SK-N-SH (cell line): ENCODE measurements at places on chromosomes 1 and 21. TPM values are rescaled to one million over a fixed set of nuclear protein-coding genes. Genes with fewer than 3 reads are reported as not detected.

DNA sequence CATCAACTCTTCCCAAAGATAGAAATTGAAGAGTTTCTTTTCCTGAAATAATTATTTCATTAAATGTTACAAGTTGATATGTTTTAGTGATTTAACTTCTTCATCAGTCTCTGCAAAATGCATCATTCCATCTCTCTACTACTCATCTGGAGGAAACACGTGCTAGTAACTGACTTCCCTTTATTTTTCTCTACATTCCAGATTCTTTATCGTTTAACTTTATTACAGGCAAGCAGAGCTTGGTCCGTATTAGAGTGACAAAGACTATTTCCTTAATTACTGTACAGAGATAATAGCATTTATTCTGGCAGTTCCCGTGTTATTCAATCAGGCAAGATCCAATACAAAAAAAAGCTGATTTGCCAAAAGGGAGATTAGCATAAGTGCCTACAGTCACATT lies 88.6 kb downstream of the TM2D1 start:
- no peak overlapping the region for H3K4me3 ChIP-seq
- no peak overlapping the region for H3K27ac ChIP-seq
- no peak for DNase-seq
- H3K4me1 ChIP-seq = 0 out of 2 replicates have a peak, but pooled peaks cover 5% of the 10 kb centered on the region
- H3K36me3 ChIP-seq = no peaks in the 10 kb centered on the region
- H3K27me3 ChIP-seq = no peaks in the 10 kb centered on the region

DNA sequence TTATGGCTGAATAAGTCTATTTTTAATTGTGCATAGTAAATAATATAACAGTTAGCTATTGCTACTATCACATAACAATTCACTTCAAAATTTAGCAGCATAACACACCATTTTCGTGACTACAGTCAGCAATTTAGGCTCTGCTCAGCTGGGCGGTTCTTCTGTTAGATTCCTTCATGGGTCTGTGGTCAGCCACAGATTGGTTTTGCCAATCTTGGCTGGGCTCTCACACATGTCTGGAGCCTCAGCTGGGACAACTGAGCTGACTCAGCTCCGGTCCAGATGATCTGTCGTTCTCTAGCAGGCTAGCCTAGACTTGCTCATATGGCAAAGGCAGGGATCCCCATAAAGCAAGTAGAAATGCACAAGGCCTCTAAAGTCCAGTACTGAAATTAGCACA lies 15.1 kb upstream of the CDC42BPA start:
- H3K4me3 ChIP-seq = no peak overlapping the region
- H3K27me3 ChIP-seq = no peaks in the 10 kb centered on the region

- H3K27ac ChIP-seq = no peak overlapping the region
- peaks cover 4% of the 10 kb centered on the region; the same call in 1 of the 2 replicates for H3K36me3 ChIP-seq
- no peaks in the 10 kb centered on the region for H3K27me3 ChIP-seq
- H3K4me3 ChIP-seq = no peak overlapping the region
- H3K4me1 ChIP-seq = peaks cover 42% of the 10 kb centered on the region
Observed at GRCh38 chr1:158035976-158036583, 42.6 kb downstream of the KIRREL1 start.

DNA sequence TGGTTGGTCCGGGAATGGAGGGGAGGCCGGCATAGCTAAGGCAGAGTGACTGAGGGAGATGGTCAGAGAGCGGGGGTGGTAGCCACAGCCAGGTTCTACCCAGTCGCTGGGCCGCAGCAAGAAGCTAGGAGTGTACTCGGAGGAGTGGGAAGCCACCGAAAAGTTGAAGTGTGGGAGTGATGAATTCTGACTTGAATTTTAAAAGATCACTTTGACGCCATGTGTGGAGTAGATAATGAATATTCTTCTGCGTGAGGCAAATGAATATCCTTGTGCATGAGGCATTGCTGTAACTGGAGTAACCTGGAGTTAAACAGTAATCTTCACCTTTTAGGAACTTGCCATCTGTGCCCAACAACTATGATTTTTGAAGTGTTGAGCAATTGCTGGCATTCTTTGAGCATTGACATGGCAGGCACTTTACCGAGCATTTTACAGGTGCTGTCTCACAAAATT lies 6.9 kb downstream of the CTPS1 start:
- DNase-seq = no peak
- H3K27me3 ChIP-seq = no peaks in the 10 kb centered on the region
- H3K4me3 ChIP-seq = no peak overlapping the region
- no peak overlapping the region for H3K27ac ChIP-seq

DNA sequence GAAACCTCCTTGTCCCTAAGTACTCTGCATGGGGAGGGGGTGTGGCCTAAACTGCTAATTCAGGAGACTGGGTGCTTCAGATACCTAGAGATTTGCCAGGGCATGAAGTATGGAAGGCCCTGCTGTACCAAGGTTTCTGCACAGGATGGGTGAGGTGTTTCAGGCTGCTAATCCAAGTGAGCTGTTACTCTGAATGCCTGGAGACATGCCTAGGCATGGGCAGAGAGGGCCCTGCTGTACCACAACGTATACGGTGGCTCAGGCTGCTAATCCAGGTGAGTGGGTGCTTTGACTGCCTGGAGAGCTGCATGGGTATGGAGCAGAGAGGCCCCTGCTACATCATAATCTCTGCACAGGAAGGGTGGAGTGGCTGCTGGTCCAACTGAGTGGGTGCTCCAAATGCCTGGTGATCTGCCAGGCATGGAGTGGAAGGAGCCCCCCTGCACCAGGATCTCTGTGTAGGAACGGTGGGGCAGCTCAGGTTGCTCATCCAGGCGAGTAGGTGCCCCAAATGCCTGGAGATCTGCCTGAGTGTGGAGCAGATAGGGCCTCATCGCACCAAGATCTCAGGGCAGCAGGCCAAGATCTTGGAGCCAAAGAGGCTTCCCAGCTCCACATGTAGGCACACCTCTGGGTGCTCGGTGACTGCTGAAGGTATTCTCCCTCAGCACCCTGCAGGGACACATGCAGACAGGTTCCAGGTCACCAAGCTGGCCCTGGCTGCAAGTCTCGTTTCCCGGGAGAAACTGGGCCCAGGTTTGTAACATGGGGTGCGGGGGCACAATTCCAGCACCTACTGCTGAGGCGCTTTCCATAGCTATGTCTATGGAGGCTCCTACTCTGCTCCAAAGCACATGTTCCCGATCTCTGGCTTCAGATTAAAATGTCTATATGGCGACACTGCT lies 252.5 kb upstream of the PLXNA2 start:
- no peak overlapping the region for H3K27ac ChIP-seq
- H3K4me3 ChIP-seq = no peak overlapping the region
- no peaks in the 10 kb centered on the region for H3K36me3 ChIP-seq
- H3K27me3 ChIP-seq = no peaks in the 10 kb centered on the region
- no peak for DNase-seq

DNA sequence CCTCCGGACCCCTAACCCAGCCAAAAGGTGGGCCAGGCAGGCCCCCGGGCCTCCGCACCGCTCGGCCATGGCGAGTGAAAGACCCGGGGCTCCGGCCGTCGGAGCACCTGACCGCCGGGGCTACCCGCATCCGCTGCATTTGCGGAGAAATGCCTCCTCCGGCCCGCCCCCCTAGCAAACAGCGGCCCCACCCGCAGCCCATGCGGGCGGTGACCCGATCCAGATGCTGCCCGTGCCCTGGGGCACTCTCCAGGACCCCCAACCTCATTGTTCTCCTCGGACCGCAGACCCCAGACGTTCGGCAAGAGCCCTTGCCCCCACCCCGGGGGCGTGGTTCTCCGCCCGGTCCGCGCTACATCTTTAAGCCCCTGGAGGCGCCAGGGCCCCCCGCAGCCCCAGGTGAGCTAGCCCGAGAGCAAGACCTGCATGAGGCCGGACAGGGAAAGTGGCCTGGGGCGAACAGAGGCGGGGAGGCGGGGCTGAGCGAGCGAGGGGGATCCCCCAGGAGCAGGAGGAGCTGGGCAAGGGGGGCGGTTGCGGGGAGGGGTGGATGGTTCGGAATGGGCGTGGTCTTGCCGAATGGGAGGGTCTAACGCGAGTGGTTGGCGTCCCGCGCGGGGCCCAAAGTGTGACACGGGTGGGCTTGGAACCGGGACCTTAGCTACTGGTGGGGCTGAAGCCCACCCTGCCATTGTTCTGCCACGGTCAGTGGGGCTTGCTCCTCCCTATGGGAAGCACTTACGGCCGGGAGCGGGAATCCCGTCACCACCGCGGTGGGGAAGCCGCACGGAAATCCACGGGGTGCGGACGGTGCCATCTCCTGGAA lies 6.3 kb upstream of the CRYBG2 start:
- DNase-seq = peak; percentile 86
- no peaks in the 10 kb centered on the region for H3K36me3 ChIP-seq
- no peaks in the 10 kb centered on the region; the same call in 1 of the 2 replicates for H3K4me1 ChIP-seq
- peak overlapping the region; percentile 48 for H3K4me3 ChIP-seq
- peaks cover 25% of the 10 kb centered on the region; the same call in 1 of the 2 replicates for H3K27me3 ChIP-seq
- H3K27ac ChIP-seq = no peak overlapping the region

DNA sequence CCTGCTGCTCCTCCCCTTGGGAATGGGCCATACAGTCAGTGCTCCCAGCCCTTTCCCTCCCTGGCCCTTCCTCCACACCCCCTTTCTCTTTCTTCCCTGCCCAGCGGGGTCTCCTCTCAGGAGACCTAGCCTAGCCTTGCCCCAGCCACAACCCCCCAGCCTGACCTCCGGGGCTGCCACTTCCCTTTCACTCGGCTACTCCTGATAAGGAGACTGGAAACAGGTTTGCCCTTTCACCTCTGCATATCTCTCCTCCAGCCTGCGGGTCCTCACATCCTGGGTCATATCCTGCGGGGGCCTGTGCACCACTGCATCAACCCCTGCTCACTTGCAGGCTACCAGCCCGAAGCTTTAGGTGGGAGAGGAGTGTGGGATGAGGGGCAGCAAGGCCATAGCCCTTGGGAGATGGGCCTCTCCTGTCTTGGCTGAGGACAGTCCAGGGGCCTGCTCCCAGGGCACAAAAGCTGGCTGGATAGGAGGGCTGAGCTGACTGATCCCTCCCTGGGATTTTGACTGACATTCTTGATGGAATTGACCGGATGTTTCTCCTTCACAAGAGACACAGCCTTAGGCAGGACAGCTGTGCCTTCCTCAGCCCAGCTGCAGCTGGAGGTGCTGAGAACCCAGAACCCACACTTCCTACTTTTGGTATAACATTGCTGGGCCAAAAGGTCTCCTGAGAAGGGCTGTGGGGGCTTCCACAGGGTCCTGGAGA lies 19.2 kb upstream of the ALX3 start:
- H3K27ac ChIP-seq = no peak overlapping the region
- H3K4me1 ChIP-seq = peaks cover 71% of the 10 kb centered on the region
- no peaks in the 10 kb centered on the region for H3K27me3 ChIP-seq
- H3K36me3 ChIP-seq = no peaks in the 10 kb centered on the region

DNA sequence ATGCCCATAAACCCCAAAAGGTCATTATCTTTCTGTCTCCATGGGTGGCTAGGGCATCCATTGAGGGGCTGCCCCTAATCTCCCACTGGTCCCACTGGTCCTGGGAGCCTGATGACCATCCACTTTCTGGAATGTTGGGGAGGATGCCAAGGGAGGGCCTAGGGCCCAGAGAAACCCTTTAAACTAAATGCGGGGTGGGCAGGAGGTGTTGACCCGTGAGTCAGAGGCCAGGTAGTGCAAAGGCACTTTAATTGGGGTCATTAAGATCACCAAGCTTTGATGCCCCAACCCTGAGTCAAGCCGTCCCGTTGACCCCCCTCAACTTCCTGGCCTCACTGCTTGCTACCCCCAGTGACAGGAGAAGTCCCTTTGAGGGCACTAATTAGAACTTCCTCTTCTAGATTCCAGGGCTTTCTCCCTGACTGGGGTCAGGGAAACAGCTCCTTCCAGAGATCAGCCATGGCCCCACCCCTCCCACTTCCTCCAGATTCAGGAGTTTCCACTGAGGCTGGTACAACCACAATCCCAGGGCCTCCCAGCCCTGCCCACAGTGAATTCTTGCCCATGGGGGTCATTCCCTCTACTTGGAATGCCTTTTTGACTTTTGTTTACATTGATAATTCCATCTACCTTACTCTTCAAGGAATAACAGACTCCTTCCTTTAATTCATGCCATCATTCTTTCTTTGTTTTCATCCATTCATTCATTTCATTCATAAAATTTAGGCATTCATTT lies 15.5 kb upstream of the SERINC2 start:
- peak overlapping the region; percentile 15; the same call in 1 of the 2 replicates for H3K27ac ChIP-seq
- H3K27me3 ChIP-seq = no peaks in the 10 kb centered on the region

DNA sequence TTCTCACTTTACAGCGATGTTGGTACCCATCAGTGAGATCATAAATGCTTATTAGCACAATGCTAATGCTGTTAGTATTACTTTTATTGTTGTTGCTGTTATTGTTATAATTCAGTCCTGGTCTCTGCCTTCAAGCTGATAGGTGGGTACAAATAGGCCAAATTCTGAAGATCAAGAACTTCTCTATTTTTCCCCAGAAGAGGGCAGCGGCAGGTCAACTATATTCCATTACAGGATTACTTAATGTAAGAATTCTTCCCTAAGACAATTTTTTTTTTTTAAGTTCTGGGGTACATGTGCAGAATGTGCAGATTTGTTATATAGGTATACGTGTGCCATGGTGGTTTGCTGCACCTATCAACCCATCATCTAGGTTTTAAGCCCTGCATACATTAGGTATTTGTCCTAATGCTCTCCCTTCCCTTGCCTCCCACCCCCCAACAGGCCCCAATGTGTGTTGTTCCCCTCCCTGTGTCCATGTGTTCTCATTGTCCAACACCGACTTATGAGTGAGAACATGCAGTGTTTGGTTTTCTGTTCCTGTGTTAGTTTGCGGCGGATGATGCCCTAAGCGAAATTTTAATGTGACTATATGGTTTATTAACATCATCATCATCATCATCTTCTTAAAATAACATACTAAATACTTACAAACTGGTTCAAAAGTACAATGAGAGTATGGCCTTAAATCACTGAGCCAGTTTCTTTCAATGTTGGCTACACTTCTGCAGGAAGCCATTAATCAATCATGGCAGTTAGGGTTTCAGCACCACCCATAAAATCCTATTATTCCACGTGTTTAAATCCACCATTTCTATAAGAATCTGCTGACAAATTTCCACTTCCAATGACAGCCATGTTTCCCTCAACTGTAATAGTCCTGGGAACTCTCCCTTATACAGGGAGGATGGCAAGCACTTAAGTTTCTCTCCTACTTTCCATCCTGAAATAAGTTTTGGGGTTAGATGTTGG lies 19.2 kb downstream of the SLC19A2 start:
- H3K36me3 ChIP-seq = peaks cover 32% of the 10 kb centered on the region
- H3K27ac ChIP-seq = no peak overlapping the region
- H3K4me3 ChIP-seq = no peak overlapping the region
- DNase-seq = peak; percentile 22
- H3K4me1 ChIP-seq = no peaks in the 10 kb centered on the region
- no peaks in the 10 kb centered on the region for H3K27me3 ChIP-seq

- no peaks in the 10 kb centered on the region for H3K27me3 ChIP-seq
- no peak for DNase-seq
- H3K36me3 ChIP-seq = no peaks in the 10 kb centered on the region
- no peaks in the 10 kb centered on the region for H3K4me1 ChIP-seq
- no peak overlapping the region for H3K4me3 ChIP-seq
- H3K27ac ChIP-seq = no peak overlapping the region
Observed at GRCh38 chr1:8120693-8121260, 94.7 kb upstream of the ERRFI1 start.

GRCh38 chr1:201791051-201791778 lies 37.7 kb upstream of the IPO9 start:
- no peak overlapping the region for H3K4me3 ChIP-seq
- H3K27ac ChIP-seq = peak overlapping the region; percentile 92
- no peaks in the 10 kb centered on the region for H3K27me3 ChIP-seq

- H3K27ac ChIP-seq = no peak overlapping the region
- H3K36me3 ChIP-seq = no peaks in the 10 kb centered on the region
- H3K4me3 ChIP-seq = no peak overlapping the region
- peak; percentile 45 for DNase-seq
Observed at GRCh38 chr21:34367320-34367935, 3.6 kb downstream of the KCNE2 start.

ANKRD65 gene
- 0.06 and 0.07 TPM in 2 replicates for polyA plus RNA-seq

OLFM3 gene
- 0.03 TPM in 1 of 2 replicates, not detected in the other for polyA plus RNA-seq

CRYBG2 gene
- 0.08 and 0.49 TPM in 2 replicates for polyA plus RNA-seq

PROK1 gene
- polyA plus RNA-seq = not detected in 2 replicates

GPR37L1 gene
- polyA plus RNA-seq = not detected in 2 replicates

SPRR5 gene
- polyA plus RNA-seq = not detected in 2 replicates
